NCI-H345 (cell line): ENCODE measurements at places on chromosomes 11 and 22.

DNA sequence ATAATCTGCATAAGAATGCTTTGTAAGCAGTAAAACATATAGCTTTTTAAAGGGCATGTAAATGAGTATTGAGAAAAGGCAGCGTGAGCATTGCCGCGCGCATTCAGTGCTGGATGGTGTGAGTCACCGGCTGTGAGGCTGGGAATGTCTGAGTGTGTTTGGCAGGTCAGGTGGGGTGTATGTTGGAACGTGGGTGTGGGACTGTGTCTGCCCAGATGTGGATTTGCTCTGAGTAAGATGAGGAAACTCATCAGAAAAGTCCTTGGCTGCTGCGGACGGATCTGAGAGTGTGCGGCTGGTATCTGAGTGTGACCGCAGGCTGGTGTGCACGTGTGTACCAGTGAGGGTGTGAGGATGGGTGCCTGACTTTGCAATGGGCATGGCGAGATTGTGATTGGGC lies 66.2 kb upstream of the NECTIN1 start:
- no peak for DNase-seq

GRCh38 chr11:44955015-44955738 lies 4.5 kb upstream of the TP53I11 start:
- DNase-seq: no peak

GRCh38 chr11:66066751-66067150 lies 3.3 kb upstream of the PACS1 start:
- no peak for DNase-seq

DNA sequence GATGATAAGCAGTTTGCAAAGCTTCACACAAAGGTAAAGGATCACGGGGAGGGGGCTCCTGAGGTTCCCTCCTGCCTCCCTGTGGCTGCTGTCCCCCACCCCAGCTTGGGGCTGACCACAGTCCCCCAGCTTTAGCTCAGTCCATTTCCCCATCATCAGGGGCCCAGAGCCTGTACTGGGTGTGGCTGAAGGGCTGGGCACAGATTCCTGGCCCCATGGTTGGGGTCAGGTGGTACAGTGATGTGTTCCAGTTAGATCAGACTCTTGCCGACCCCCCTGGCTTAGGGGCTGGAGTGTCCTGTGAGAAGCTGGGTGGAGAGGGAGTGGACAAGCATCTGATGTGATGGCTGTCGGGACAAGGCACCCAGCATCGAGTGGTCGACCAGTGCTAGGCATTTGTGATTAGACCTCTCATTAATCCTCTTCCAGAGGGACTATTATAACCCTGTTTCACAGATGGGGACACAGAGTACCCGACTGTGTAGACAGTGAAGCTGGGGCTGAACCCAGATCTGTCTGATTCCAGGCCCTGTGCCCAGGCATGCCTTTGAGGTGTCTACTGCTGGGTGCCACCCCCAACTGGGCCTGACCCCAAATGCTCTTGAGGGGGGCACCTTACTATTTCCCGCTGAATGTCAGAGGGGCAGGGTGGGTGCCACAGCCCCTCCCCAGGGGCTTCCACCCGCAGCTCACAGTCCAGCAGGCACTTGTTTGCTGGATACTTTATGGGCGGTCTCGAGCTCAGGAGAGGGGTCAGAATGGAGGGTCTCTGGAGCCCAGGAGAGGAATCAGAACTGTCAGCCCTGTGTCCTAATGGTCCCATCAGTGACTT lies 4.3 kb downstream of the SHANK3 start:
- no peak for DNase-seq

DNA sequence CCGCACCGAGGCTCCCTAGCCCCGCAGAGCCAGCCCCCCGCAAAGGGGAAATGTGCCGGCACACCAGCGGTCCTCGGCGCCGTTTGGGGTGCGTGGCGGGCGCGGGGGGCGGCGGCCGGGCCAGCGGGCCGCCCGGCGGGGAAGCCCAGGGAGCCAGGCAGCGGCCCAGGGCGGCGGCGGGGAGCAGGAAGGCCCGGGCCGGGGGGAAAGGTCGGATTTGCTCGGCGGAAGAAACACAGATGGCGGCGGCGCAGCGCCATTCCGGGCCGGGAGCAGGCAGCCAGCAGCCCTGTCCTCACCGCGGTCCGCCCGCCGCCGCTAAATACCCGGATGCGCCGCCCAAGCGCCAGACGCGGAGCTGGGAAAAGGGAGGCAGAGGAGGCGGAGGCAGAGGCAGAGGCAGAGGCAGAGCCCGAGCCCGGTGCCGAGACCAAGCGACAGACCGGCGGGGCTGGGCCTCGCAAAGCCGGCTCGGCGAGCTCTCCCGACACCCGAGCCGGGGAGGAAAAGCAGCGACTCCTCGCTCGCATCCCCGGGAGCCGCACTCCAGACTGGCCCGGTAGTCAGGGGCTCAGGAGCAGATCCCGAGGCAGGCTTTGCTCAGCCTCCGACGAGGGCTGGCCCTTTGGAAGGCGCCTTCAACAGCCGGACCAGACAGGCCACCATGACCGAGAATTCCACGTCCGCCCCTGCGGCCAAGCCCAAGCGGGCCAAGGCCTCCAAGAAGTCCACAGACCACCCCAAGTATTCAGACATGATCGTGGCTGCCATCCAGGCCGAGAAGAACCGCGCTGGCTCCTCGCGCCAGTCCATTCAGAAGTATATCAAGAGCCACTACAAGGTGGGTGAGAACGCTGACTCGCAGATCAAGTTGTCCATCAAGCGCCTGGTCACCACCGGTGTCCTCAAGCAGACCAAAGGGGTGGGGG lies 2.6 kb upstream of the GCAT start:
- peak; percentile 87 for DNase-seq

- no peak for DNase-seq
Measured at GRCh38 chr11:17736579-17736893, 2.0 kb downstream of the KCNC1 start.

DNA sequence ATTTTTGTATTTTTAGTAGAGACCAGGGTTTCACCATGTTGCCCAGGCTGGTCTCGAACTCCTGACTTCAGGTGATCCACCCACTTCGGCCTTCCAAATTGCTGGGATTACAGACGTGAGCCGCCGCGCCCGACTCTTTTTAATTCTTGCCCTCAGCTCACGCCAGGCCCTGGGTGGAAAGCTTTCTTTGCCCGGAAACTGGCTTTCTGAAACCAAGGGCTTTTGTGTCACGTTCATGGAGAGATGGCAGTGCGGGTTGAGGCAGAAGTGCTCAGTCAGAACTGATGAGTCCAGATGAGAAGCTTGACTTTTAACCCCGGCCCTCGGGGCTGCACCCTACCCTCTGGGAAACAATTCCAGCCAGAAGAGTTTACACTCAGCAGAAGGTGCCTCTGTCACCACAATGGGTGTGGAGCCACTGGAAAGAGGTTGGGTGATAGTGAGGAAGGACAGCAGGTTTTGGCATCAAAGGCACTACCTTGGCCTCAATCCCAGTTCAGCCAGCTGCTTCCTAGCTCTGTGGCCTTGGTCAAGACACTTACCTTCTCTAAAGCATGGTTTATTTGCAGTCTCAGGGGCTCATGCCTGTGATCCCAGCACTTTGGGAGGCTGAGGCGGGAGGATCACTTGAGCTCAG lies 890 bp upstream of the ARFGAP3 start:
- DNase-seq: no peak

GRCh38 chr22:44288913-44289312 lies 23.8 kb downstream of the SHISAL1 start:
- DNase-seq: no peak

- DNase-seq: no peak
Measured at GRCh38 chr22:37084385-37084784, 25.1 kb downstream of the TMPRSS6 start.

- no peak for DNase-seq
Measured at GRCh38 chr22:31244046-31244942, 32.2 kb downstream of the LIMK2 start.
